NK-92 treated with Interleukin-12 subunit alpha and Interleukin-12 subunit beta, amount 100 ng/mL, for 24 hours (cell line): ENCODE measurements at places on chromosomes 7 and 10.

DNA sequence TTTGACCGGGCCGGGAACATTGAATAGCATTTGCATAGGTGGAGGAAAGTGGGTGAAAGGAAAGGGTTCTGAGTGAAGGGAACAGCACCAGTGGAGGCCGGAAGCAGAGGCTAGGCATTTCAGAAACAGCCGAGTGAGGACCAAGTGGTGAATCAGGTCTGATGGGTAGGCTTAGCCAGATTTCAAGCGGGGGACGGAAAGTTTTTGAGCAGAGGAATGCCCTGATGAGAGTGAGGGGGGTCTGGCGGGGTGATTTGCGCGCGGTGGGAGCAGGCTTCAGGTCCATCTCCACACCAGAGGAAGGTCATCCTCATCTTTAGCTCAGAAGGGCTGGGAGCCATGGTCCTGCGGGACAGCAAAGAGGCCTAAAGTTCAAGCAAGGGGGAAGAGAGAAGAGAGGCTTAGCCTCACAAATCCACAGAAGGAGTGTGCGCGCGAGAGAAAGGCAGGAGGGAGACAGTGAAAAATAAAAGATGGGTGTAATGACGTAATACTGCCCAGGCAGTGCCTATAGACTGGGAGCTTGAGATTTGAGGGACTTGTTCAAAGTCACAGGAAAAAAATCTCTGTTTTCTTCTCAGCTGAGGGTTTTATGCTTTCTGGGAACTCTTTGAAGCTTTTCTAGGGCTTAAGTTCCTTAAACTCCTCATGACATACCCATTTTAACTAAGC lies 1.0 kb upstream of the DENND2A start:
- no peak for DNase-seq

DNA sequence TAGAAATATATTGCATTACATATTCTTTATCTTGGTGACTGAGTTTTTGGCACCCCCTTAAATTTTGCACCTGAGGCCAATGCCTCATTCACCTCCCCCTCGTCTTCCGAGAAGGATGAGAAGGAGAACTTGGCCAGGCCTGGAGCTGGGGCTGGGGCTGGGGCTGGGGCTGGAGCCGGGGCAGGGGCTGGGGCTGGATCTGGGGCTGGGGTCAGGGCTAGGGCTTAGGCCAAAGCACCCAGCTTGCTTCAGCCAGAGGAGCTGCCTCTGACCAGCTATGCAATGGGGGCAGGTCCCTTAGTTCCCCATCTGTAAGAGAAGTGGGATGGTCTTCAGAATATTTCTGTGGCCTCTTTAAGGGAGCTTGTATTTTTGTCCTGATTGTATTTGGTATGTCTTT lies 3.8 kb upstream of the PRKAG2 start:
- DNase-seq: no peak

DNA sequence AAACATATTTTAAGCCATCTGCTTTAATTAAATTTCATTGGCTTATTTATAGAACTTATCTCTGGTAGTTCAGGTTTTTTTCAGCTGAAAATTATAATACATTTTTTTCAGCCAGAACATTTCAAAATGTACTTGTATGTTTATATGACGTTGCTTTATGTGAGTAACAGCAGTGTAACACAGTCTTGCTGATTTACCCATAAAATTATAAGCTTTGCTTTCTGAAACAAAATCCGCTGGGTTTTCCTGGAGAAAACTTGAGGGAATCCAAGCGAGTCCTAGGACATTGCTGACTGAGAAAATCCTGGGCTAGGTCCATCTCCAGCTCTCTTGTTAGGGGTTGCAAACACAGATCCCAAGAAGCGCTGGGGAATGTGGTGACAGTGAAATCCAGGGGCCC lies 112.2 kb upstream of the GATA3 start:
- DNase-seq: no peak

GRCh38 chr7:18393465-18394118 lies 102.0 kb upstream of the HDAC9 start:
- no peak for DNase-seq

GRCh38 chr7:150975536-150976319 lies 2.4 kb downstream of the KCNH2 start:
- no peak for DNase-seq

GRCh38 chr7:99001482-99002147 lies 123.3 kb downstream of the TRRAP start:
- DNase-seq: no peak

- DNase-seq: no peak
Measured at GRCh38 chr7:15620491-15621185, 58.8 kb upstream of the AGMO start.

DNA sequence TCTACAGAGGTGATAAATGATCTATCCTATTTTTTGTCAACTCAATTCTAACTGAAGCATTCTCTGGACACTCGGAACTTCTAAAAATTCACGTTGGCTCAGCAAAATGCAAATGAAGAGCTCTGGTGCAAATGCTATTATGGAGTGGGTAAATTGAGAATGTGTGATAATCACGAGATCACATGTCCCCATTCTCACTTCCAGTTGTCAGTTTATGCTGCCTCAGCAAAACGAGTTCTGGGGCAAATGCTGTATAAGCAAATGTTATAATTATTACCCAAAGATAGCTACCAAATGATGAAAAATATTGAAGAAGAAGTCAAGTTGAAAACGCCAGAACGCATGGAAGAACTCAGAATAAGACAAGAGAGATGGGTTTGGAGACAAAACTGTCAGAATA lies 29.4 kb downstream of the AKR1B1 start:
- no peak for DNase-seq

- no peak for DNase-seq
Measured at GRCh38 chr10:44725404-44725803, 185.7 kb upstream of the TMEM72 start.

DNA sequence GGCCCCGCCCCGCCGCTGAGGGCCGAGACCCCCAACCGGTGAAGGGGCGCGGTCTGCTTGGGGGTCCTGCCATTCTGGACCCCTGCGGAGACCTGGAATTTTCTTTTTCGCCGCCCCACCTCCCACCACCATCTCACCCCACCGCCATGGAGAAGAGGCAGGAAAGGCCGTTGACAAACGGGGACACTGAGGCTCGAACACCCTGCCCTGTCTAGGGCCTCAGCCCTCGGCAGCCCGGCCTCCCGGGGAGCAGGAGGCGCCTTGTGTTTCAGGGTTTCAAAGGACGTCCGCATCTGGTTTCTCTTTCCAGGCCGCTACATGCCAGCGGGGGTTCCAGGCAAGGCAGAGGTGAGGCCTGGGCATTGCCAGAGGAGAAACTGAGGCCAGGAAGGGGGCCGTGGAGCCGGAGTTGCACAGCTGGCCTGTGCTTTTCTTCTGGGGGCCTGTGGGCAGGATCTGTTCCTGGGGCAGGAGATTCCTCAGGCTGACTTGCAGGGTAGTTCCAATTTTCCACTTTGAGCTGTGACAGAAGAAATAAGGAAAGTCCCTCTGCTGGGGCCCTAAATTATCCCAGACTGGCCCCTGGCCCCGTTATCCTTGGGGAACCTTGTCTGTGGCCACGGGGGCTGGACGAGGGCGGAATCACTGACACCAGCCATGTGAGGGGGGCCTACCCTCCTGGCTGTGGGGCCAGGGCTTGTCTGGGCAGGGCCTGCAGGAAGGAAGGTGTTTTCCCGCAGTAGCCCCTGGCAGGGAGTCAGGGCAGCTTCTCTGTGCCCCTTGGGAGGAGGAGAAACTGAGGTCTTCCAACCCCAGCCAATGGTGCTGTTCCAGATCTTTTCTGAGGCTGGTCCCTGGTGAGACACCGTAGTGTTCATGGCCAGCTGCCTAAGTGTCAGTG lies 900 bp upstream of the MICALL2 start:
- no peak for DNase-seq

- no peak for DNase-seq
Measured at GRCh38 chr7:20226860-20227259, 9.7 kb upstream of the MACC1 start.
